ENCODE measurements at places on chromosomes 7 and 10.

GRCh38 chr7:87330316-87330715 lies 15.1 kb upstream of the CROT start:
- DNase-seq = no peak

DNA sequence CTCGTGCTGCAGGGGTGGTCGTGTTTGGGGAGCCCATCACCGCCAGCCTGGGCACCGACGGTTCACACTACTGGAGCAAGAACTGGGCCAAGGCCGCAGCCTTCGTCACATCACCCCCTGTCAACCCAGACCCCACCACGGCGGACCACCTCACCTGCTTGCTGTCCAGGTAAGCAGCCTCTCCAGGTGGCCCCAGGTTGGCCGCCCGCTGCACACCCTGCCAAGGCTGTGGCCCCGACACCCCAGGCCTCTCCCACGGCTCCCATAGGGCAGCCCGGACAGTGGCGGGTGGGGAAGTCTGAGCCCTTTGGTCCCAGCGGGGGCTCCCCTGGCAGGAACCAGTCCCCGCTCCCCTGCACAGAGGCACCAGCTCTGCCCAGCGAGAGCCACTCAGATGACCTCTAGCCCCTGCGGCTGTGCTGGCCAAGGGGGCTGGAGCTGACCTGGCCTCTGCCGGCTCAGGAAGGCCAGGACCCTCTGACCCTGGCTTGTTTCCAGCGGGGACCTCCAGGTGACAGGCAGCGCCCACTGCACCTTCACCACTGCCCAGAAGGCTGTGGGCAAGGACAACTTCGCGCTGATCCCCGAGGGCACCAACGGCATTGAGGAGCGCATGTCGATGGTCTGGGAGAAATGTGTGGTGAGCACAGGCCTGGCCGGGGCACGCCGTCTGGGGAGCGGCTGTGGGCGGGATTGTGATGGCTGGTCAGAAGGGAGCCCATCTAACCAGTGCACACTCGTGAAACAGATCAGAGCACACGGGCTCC lies 13.8 kb downstream of the DPYSL4 start:
- no peak for DNase-seq

DNA sequence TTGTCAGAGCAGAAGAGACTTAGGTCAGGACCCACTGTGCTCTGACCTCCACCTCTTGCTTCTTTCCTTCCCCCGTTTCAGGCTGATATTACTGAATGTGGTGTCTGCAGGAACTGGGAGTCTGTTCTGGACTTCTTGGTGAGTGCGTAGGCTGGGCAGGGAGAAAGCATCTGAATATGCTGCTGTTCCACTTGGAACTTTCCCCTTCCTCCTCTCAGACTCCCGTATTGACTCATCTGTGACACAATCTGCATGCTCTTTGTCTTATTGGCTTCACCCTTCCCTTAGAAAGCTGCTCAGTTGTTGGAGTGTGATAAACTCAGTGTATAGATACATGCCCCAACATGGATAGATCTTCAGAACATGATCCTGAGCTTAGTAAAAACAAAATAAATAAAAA lies 137.6 kb upstream of the HABP2 start:
- no peak for DNase-seq

DNA sequence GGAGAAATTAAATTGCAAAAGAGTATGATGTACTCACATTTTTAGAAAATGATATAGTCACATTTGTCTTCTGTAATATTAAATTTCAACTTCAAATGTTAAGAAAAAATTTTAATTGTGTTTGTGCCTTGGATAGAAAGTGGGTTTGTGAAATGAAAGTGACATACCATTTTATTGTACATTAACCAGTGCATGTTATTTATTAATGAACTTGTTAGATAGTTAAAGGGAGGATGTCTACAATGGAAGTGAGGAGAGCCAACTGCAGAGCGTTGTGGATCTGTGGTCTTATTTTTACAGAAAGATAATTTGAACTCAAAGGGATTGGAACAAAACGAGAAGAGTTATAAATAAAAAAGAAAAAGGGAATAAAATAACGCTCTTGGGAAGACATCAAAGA lies 291.7 kb downstream of the ARL4A start:
- no peak for DNase-seq

- no peak for DNase-seq
These were observed 2.7 kb downstream of the IFIT1 start for GRCh38 chr10:89395141-89395540.

- no peak for DNase-seq
These were observed 34.0 kb upstream of the SFTPD start for GRCh38 chr10:79982861-79983260.

- no peak for DNase-seq
These were observed 683.7 kb upstream of the NRP1 start for GRCh38 chr10:34018129-34018528.

GRCh38 chr10:121597504-121598262 lies 561 bp downstream of the FGFR2 start:
- no peak for DNase-seq

DNA sequence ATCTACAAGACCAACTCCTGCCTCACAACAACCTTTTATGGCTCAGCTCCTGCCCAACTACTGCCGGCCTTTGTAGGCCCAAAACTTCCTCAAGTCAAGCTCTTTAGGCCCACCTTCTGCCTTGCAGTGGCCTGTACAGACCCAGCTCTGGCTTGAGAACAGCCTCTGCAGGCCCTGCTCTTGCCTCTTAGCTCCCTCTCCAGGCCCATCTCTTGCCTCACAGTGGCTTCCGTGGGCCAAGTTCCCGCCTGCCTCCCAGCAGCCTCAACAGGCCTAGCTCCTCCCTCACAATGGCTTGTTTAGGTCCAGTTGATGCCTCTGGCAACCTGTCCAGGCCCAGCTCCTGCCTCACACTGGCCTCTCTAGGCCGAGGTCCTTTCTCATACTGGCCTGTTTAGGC lies 32.4 kb upstream of the VKORC1L1 start:
- no peak for DNase-seq

DNA sequence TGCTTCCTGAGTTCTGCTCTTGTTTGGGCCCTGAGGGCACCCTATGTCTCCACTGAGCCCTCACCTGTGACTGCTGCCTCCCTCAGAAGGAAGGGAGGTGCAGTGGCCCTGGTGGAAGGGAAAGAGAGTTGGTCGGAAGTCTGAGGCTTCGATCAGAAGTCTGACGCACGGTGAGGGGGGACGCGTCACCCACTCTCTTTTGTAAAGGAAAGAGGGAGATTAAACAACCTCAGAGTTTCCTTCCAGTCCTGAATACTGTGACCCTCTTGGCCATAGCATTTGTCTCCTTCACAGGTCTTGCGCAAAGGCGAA lies 31.4 kb upstream of the TRIM8 start:
- no peak for DNase-seq

GRCh38 chr10:13712476-13712836 lies 125.7 kb downstream of the PRPF18 start:
- no peak for DNase-seq

DNA sequence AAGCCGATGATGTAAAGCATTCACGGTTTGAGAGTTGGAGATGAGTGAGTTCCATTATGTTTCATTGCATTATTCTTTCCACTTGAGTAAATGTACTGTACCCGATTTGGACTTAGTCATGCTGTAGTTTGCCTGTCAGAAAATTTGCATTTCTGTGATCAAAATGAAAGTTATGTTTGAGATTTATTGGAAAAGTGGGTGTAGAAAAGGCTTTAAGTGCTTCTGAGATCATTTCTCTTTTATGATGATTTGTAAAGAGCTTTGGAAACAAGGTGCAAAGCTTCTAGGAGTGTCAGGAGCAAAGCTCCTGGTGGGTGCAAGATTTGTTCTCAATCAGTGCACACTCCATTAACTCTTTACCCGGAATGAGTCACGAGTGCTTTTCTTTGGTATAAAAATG lies 204.1 kb upstream of the POM121L12 start:
- no peak for DNase-seq

- no peak for DNase-seq
These were observed 470.6 kb upstream of the ZWINT start for GRCh38 chr10:56831681-56832080.

GRCh38 chr10:30559180-30559579 lies 70.4 kb downstream of the LYZL2 start:
- DNase-seq = no peak

DNA sequence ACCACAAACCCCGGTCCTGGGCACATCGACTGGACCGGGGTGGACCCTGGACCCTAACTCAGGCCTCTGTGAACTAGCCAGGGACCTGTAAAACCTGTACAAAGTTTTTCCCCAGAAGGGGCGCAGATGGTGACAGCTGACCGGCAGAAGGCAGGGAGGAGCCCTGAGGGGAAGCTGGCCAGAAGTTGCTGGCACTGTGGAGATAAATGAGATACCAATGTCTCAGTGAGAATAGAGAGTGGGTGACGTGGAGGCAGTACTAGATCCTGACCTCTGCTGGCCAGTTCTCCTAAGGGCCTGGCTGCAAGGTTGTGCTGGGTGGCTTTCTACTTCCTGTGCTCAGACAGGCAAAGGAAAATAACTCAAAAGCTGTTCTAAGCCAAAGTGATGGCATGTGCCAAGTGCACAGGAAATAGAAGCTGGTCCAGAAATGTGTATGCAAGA lies 10.6 kb upstream of the TSPAN14 start:
- no peak for DNase-seq

- no peak for DNase-seq
These were observed 21.7 kb downstream of the RNF32 start for GRCh38 chr7:156662277-156662676.

- DNase-seq = no peak
These were observed 419.8 kb downstream of the GRID1 start for GRCh38 chr10:85946713-85947326.

- no peak for DNase-seq
These were observed 255.7 kb upstream of the SORCS1 start for GRCh38 chr10:107420196-107420595.

DNA sequence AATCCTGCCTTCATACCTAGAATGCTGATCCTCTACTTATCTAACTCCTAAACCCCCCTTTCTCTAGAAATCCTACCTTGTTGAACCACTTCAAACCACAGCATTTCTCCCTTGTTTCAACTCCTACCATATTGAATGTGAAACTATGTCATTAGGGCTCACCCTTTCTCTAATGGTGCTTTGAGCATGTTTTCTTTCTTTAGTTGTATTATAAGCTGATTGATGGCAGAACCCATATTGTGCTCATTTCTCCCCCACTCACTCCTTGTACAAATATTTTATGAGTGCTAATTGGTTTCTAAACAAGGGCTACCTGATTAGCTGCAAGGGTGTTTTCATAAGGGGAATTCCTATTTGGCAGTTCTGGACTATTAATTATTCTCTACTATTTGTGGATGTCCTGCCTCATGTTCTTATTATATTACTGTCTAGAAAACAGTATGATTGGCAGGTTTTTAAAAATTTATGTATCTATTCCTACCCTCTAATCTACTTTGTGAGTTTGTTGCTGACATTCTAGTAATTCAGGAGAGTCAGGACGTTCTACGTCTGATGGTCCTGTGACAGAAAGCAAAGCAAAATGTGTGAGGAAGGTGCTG lies 765.8 kb downstream of the KCNMA1 start:
- no peak for DNase-seq

DNA sequence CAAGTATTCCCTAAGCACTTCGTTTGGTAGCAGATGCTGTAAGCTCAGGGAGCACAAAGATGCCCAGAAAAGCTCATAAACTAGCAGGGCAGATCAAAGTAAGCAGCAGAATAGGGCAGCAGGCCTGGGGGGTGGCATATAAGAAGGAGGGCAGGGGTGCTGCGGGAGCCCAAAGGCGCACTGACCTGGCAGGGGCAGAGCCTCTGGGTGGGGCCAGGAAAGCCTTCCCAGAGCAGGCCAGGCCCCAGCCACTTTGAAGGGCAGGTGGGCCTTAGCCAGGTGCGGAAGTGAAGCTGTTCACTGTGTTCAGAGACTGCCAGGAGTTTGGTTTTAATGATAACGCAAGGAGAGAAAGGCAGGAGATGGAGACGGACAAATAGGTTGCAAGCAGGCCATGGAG lies 3.9 kb downstream of the GDF10 start:
- no peak for DNase-seq

- no peak for DNase-seq
These were observed 101.2 kb upstream of the ZNF746 start for GRCh38 chr7:149598721-149599308.

GRCh38 chr7:66503036-66503370 lies 125.7 kb upstream of the KCTD7 start:
- no peak for DNase-seq

DNA sequence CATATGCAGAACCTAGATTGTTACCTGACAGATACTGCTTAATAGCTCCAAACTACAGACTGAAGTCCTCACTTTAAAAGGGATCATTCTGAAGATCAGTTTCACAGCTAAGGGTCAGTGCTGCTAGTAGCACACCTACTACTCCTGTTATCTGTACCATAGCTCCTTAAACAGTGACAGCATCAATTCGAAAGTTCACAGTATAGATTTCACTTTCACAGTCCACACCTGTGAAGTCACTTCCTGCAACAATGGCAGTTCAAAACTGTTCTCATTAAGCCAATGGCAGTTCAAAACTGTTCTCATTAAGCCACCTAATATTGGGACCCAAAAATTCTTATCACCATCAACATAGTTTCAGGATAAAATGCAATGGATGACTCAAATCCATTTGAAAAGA lies 10.7 kb upstream of the FHIP2A start:
- no peak for DNase-seq

GRCh38 chr7:151245360-151246101 lies 3.0 kb downstream of the SMARCD3 start:
- DNase-seq = no peak

DNA sequence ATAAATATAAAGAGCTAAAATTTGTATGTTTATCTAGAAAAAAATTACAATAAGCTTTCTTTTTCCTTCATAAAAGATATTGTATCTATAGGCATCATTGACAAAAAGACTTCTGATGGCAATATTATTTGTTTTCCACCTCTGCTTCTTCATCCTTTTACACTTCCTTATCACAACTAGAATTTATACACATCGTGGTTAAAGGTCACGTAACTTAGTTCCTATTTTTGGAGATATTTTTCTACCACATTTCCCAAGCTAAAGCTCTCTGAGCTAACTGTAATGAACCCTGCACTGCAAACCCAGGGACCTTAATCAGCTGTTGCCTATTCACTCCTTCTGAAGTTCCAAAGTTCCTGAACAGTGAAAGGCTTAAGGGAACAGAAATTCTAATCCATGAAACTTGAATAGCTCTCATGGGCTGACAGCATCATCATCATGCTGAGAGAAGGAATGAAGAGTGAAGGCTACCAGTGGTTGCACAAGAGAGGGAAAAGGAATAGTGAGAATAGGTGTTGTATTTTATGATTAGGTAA lies 106.1 kb upstream of the SLC13A1 start:
- DNase-seq = no peak

DNA sequence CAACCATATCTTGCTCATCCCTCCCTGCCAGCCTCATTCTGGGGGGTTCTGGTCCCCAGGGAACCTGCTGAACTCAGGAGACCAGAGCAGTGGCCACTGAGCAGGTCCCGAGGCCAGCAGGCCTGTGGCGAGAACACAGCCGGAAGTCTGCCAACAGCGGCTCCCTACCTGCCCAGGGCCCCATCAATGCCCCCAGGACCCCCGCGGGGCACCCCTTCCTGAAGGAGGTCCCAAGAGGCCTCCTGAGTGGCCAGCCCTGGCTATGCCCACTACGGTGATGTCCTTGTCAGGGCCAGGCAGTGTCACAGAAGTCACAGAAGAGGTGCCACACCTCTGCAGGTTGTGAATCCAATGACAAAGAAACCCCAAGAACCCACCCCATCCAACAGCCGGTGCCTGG lies 58.9 kb downstream of the CAMK2B start:
- DNase-seq = no peak

GRCh38 chr10:112189465-112189864 lies 5.9 kb upstream of the GPAM start:
- DNase-seq = no peak

- DNase-seq = no peak
These were observed 103.5 kb upstream of the FAM20C start for GRCh38 chr7:88927-89231.
